Esophagus mucosa (tissue), 1 donor: ENCODE measurements at places on chromosomes 7 and 10. TPM values are rescaled to one million over a fixed set of nuclear protein-coding genes. Genes with fewer than 3 reads are reported as not detected.

DNA sequence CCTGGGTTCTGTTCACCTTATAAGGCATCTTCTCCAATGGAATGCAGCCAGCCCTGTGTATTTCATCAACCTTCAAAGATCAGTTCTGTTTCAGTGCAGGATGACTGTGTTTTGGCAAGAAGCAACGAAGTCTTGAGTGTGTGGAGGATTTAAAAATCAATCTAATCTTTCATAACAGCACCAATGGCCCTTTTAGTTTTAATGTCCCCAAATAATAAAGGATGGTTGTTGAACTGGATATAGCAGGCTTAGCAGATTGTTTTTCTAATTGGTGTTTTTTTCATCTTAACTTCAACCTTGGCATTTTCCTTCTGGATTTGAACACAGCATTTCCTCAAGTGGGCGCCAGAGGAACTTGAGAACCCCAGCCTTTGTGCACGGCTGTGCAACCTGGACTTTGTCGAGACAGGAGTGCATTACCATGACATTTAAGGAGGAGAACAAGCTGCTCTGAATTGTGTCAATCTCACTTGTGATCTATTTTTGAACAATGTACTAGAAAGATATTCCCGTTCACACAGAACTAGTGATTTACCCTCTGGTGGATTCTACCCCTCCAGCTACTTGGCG lies 313.3 kb upstream of the AKR1E2 start:
- ATAC-seq = peak; percentile 67

GRCh38 chr10:125547010-125547650 lies 135.8 kb downstream of the TEX36 start:
- ATAC-seq = no peak

DNA sequence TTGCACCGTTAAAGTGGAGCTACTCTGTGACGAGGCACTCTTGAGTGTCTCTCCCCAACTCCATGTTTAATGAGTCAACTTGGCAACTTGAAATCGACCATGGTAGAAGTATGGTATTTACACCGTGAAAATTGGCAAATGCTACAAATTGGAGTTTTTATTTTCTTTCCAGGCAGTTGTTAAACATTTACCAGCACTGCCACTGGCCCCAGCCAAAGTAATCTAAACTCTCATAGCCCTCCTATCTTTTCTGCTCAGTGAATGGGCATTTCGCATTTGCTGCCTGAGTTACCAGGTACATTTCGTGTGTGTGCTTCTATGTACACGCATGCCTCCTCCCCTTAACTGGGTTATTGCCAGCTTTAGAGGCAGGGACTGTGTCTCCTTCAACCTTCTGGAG lies 83.3 kb downstream of the NHLRC2 start:
- ATAC-seq = no peak

PLEKHS1 gene
- 1.0 TPM for total RNA-seq

DNA sequence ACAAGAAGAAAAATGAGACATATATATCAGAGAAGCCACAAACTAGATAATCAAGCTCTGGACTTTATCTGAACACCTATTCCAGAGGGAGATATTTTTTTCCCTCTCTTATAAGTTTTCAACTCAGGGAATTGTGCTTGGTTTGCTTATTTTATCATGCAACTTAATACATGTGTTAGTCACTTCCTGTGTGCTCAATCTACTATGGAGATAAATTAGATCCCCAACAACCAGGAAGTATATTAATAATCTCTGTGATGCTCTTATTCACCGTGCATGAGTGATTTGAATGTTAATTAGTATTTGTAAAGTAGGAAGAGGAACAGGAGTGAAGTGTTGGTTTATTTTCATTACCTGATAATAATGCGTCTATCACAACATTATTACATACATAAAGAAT lies 38.8 kb upstream of the ZNF365 start:
- peak; percentile 68 for ATAC-seq

DNA sequence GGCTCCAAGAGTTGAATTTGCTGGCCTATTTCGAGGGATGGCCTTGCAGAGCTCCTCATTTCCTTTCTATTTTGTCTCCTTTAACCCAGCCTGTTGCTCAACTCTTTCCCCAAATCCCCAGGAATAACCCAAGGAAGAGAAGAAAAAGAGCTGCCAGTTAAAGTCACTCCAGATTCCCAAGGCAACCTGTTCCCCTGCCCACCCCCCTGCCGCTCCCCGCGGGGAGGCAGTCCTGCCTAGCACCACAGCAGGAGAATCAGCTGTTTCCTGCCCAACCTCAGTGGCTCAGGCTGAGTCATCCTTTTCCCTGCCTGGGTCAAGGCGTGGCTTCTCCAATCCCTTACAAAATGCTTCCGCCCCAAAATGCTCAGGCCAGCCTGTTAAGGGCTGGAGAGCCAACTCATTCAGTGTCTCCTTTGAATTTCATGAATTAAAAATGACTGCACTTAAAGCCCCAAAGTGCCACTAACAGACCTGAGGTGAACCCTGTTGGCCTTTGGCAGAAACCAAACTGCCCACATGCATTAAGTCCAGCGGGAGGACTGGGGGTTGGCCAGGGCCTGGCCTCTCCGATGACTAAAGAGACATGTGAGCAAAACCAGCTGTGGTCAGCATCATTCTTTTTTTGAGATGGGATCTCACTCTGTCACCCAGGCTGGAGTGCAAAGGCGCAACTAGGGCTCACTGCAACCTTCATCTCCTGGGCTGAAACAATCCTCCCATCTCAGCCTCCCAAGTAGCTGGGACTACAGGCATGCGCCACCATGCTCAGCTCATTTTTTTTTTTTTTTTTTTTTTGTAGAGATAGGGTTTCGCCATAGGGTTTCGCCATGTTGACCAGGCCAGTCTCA lies 83.2 kb upstream of the KIF5B start:
- ATAC-seq = peak; percentile 90

ITPRID1 gene
- 0.28 TPM for total RNA-seq

DNA sequence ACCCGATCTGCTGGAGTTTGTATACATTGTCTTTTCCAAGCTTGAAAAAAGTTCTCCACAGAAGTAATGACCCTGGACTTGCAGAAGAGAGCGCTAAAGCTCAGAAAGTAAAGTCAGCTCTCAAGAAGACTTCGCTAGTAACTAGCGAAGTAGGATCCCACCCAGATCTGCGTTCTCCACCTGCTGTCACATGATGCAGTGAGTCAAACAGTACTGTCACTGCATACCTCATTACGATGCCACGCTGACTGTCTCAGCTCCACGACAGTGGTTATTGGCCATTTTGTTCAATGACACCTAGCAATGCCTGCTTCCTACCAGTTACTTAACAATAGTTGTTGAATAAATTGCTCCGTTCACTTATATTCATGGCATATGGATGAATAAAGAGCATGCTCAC lies 29.7 kb upstream of the SEC61G start:
- ATAC-seq = peak; percentile 94

DNA sequence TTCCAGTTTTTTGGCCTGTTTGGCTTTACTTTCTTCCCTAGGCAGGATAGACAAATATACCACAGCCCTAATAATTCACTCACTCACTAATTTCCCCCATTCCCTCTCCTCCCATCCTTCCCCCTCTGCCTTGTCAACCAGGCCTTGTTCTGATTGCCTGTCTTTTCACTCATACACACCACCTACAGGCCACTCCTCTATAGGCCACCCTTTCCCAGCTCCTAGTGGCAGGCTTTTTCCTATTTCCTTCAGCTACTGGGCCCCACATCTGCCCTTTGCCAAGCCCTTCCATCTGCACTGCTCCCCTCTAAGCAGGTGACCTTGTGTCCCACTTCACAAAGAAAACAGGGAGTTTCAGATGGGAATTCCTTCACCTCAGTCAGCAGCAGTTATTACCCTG lies 59.8 kb upstream of the MSRB2 start:
- ATAC-seq = no peak

GRCh38 chr10:50511492-50512213 lies 112.1 kb downstream of the SGMS1 start:
- no peak for ATAC-seq

DNA sequence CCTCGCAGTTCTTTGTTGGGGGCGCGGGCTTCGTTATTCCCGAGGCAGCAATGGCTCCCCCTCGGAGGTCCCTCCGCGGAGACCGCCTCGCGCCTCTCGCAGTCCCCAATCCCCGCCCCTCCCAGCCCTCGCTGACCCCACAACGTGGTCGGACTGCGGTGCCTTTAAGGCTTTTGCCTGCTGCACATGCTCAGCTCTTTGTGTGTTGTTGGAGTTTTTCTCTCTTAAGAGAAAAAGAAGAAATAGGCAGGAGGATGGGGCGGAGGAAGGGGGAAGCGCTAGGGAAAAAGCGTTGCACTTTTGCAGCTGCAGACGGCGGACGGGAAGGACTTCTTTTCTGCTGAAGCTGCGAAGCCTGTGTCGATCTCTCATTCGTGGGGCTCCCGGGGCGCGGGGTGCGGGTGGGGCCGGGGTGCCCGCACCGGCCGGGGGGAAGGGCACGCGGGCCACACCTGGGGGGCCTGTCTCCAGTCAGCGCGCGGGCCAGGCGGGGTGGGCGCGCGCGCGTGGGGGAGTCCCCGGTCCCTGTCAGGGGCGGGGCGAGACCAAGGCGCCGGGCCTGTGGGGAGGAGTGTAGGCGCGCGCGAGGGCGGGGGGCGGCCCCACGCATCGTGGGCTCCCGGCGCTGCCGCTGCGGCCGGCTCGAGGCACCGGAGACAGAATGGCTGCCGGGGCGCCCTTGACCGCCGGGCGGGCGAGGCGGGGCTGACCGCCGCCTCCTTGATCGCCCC lies 445 bp upstream of the ATRNL1 start:
- peak; percentile 74 for ATAC-seq

DNA sequence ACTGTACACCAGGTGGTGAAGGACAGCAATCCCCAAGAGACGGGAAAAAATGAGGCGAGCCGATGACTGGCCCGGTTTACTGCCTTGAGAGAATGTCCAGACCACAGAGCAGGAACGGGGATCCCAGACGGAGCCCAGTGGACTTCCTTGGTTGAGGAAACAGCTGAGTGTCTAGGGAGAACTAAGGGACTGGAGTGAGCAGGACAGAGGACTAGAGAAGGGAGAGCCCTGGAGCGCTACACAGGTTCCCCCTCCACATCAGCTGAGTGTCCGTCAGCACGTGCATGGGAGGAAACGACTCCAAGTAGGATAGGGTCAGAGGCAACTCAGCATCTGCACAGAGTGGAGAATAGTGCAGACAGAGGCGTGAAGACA lies 7.1 kb upstream of the WDR86 start:
- no peak for ATAC-seq

DNA sequence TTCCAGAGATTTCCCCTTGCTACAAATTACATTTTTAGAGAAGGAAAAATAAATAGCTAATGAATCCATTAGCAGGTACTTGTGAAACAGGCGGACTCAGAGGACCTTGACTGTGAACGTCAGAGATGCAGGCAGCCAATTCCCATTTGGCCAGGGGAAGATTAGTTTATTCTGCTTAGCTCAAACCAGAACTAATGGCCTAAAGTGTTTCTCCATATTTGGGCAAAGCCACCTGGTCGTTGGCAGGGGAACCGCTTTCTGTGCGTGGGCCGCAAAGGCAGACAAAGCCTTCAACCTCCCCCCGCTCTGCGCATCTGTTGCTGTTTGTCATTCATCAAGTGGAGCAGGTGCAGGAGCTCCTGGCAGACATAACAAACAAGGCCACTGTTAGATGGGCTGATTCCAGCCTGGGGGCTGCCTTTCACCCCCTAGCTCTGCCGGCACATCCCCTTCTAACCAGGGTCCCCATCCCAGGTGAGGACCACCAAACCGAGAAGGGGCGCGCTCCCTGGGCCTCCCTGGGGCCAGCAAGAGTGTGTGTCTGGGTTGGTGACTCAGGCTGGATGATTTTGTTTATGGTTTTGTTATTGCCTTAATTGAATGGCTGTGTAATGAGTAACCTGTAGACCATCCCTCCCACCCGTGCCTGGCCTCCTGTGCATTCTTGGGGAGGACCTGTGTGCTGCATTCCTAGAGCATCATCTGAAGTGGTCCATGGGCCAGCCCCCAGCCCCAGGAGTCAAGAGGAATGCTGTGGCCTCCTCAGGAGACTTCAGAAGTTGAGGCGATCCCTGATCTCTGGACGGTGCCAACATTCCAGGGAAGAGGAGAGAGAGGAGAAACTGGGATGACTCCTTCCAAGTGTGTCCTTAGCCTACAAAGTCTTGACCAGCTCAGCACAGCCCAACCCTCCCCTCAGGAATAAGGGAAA lies 14.5 kb upstream of the CPA1 start:
- ATAC-seq = no peak

DNA sequence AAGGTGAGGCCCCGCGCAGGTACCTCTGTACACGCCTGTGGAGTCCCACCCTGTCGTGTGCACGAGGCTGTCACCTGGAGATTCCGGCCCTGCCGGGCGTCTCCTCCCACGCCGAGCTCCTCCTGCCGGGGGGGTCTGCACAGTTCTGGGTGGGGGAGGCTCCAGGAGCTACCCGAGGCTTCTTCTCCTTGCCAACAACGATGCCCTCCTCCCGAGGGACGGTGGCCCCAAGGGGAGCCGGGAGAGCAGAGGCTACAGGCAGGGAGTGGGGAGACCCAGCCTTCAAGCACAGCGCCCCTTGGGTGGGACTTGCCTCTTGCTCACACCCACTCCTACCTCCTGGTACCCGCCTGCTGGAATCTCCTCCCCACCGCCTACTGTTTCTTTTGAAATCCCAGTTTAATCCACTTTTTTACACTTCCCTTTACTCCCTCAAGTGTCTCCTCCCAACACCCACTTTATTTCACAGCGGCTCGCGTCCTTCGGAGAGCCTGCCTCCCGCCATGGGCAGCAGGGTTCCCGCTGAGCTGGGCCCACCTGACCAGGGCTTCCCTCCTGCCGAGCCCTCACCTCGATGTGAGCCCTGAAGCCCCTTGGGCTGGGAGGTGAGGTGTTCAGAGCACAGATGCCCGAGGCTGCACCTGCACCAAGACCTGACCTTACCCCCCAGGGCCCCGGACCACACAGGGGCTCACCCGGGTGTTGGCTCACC lies 338.1 kb downstream of the DNAJB6 start:
- no peak for ATAC-seq

GRCh38 chr7:82701949-82702348 lies 258.4 kb upstream of the CACNA2D1 start:
- no peak for ATAC-seq

DNA sequence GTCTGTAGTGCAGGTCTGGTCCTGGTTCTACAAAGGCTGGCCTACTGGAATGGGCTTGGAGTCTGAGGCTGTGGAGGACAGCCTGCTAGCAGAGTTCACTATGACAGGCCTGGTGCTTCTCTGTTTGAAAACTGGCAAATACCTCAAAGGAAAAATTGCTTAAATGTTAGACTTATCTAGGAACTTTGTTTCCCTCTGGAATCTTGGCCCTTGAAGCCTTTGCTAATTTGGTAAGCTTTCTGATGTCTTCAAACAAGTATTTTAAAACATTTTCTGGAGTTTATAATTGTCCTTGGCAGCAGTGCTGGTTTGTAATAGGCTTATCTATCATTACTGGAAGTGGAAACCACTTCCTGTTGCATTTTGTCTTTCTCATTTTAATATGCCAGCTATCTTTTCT lies 139.7 kb downstream of the TMEM26 start:
- no peak for ATAC-seq

GRCh38 chr7:103130901-103131624 lies 17.8 kb downstream of the NAPEPLD start:
- no peak for ATAC-seq
